CD4-positive, alpha-beta T cell (primary cell): ENCODE measurements at places on chromosomes 3 and 15.

DNA sequence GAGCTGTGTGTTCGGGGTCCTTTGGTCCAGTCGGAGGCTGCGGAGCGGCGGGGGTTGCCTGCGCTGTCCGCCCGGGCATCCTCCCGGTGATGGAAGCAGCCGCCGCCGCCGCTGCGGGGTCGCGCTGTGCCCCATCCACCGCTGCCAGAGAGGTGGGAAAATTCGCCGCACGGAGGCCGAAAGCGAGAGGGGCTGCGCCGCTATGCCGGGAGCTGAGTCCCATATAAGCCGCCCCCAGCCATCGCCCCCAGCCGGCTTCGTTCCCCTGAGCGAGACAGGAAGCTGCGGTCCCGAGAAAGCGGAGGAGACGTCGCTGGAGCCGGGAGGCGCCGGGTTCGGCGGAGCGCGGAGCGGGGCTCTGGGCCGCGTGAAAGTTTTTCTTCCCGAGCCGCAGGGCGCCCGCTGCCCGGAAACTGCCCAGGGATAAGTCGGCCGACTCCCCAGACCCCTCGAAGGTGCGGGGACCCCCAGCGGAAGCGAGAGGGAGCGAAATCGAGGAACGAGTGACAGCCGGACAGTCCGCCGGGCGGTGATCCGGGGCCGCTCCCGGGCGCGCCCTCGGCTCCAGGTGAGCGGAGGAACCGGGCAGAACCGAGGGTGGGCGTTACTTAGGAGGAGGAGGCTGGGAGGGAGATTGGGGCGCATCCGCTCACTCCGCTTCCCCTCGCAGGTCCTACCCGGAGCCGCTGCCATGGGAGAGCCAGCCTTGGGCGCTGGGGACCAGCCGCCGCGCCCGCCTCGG, 574 bp downstream of the CHST2 start:
- H3K4me3 ChIP-seq, result peak overlapping the region; percentile 93
- H3K27me3 ChIP-seq, result peaks cover 3% of the 10 kb centered on the region
- DNase-seq, result peak; percentile 4
- peaks cover 37% of the 10 kb centered on the region for H3K4me1 ChIP-seq
- H3K27ac ChIP-seq, result peak overlapping the region; percentile 35

GRCh38 chr3:193777524-193777923, 184.5 kb downstream of the OPA1 start:
- H3K27ac ChIP-seq, result no peak overlapping the region
- no peak overlapping the region for H3K4me3 ChIP-seq
- H3K27me3 ChIP-seq, result peaks cover 24% of the 10 kb centered on the region
- no peak for DNase-seq

DNA sequence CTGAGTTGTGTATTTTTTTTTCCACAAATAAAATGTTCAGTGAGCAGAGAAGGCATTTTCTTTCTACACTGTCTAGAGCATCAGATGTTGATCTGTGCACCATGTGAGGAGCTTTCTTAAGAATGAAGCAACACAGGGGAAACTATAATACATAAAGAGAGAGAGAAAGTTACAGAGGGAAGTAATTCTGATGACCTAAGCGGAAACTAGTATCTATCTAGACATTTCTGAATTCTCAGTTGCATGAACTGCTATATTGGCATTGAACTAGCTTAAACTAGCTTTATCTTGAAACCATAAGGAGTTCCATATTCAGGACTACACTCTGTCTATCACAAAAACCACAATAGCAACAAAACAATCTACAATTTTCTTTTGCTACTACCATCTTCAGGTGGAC, 822.4 kb downstream of the VGLL3 start:
- H3K27ac ChIP-seq, result no peak overlapping the region
- H3K36me3 ChIP-seq, result no peaks in the 10 kb centered on the region
- no peaks in the 10 kb centered on the region for H3K27me3 ChIP-seq
- no peaks in the 10 kb centered on the region for H3K4me1 ChIP-seq
- no peak overlapping the region for H3K4me3 ChIP-seq
- DNase-seq, result no peak

GRCh38 chr3:51031666-51032065, 353.4 kb upstream of the MANF start:
- peaks cover 8% of the 10 kb centered on the region for H3K4me1 ChIP-seq
- no peak overlapping the region for H3K27ac ChIP-seq
- H3K4me3 ChIP-seq, result no peak overlapping the region
- DNase-seq, result no peak

DNA sequence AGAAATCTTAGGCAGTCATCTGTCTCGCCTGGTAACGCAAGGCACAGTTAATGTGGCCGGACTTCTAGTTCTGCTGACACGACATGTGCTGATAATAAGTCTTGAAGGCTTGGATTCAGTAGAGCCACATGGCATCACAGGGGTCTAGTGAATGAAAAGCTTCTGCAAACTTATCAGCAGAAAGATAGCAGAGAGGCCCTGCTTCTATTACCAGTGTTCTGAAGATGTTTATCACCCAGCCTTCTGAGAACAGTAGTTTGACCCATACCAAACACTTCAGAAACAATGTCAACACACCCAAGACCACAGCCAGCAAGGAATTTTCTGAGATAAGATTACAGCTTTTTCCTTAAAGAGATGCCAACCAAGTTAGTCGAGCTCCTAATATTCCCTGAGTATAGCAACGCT, 102.7 kb upstream of the UMPS start:
- H3K27ac ChIP-seq, result no peak overlapping the region
- H3K36me3 ChIP-seq, result no peaks in the 10 kb centered on the region
- DNase-seq, result no peak
- no peak overlapping the region for H3K4me3 ChIP-seq
- H3K4me1 ChIP-seq, result no peaks in the 10 kb centered on the region
